ENCODE measurements at places on chromosomes 5 and 9.

- no peak for DNase-seq
These were observed 181.4 kb downstream of the FGF18 start for GRCh38 chr5:171600741-171601265.

- DNase-seq = no peak
These were observed 46.7 kb downstream of the FANCC start for GRCh38 chr9:95270790-95271189.

GRCh38 chr9:116913536-116913935 is 226.4 kb downstream of the TRIM32 start:
- DNase-seq = no peak

- DNase-seq = no peak
These were observed 6.3 kb downstream of the HNRNPA0 start for GRCh38 chr5:137747848-137748247.

DNA sequence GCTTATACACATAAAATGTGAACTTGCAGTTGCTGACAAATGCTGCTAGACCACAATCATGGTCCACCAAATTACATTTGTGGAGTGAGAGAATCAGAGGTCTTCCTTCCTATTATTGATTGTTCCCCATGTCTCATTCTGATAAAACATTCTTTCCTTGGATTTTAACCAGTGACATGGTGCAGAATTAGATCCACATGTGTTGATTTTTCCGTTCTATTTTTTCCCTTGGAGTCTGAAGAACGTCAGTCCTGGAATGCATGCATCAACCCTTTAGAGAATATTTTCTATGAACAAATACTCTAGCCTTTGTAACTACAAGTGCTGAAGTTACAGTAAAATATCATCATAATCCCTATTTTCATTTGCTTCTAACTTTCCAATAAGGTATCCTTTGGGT is 170.7 kb upstream of the SPRY4 start:
- DNase-seq = no peak

GRCh38 chr5:139575751-139576150 is 14.6 kb downstream of the UBE2D2 start:
- DNase-seq = no peak

GRCh38 chr5:57219386-57219785 is 45.5 kb downstream of the GPBP1 start:
- DNase-seq = no peak

DNA sequence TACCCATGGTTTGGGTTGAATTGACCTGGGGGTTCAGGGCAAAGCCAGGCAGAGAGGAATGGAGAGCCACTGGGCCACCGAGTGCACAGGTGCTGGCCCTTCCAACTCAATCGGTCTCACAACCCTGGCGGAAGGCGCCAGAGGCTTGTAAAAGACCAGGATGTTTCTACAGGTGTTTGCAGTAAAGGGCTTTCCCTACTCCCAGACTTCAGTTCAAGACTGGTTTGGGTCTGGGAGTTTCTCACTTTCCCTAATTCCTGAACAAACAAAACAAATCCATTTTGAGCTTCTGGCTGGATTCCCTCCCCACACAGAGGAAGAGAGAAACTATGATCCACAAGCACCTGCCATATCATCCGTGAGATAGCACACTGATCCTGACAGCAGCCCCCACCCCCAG is 125.2 kb upstream of the KLF4 start:
- no peak for DNase-seq

All from iPS DF 6.9 (cell line).